Activated T-helper 2 cell treated with anti-CD3 and anti-CD28 coated beads, Interferon-gamma antibody, Interleukin-2, Interleukin-4, amounts not matched to agents 10 μg/mL and 5 μg/mL and 100 μg/mL, durations not matched to agents 14 hours and 24 hours and 36 hours (primary cell): ENCODE measurements at places on chromosomes 3 and 15.

- DNase-seq, result no peak
Measured at GRCh38 chr3:134485075-134485717, 589 bp downstream of the ANAPC13 start.

DNA sequence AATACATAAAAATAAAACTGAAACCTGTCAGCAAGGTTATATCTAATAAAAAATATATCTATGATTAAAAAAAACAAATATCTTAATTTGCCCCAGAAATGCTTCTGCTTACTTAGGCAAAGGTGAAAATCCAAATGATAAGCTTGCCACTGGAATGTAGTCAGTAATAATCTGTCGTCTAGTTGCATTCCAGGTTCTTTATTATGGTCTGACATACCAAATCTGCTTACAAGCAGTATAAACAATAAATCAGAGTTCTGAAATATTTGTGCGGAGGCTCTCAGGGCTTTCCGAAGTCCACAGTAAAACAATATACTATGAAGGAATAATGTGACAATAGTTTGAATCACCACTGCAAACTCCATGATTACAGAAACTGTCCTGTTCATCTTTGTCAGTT lies 1133.5 kb downstream of the ROBO1 start:
- no peak for DNase-seq

- no peak for DNase-seq
Measured at GRCh38 chr3:125351152-125351551, 24.0 kb downstream of the ZNF148 start.

GRCh38 chr3:16692486-16693344 lies 87.5 kb upstream of the DAZL start:
- no peak for DNase-seq

DNA sequence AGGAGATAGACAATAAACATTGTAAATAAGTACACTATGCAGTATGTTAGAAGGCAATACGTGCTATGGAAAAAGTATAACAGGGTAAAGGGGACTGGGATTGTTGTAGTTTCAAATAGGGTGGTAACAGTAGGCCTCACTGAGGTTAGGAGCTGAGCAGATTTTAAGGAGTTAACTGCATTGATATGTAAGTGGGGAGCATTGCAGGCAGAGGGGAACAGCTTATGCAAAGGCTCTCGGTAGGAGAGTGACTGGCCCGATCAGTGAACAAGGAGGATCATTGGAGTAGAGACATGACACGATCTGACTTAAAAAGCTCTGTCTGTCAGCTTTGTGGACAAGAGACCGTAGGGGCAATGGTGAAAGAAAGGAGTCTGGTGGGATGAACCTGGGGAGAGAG lies 46.8 kb downstream of the PCCB start:
- DNase-seq, result no peak

- no peak for DNase-seq
Measured at GRCh38 chr3:129348734-129349133, 70.1 kb downstream of the HMCES start.

GRCh38 chr15:89143503-89144162 lies 55.4 kb downstream of the ABHD2 start:
- no peak for DNase-seq

GRCh38 chr3:40191850-40192448 lies 117.6 kb upstream of the EIF1B start:
- DNase-seq, result peak; percentile 24

GRCh38 chr15:56484287-56484686 lies 19.4 kb upstream of the MNS1 start:
- no peak for DNase-seq

DNA sequence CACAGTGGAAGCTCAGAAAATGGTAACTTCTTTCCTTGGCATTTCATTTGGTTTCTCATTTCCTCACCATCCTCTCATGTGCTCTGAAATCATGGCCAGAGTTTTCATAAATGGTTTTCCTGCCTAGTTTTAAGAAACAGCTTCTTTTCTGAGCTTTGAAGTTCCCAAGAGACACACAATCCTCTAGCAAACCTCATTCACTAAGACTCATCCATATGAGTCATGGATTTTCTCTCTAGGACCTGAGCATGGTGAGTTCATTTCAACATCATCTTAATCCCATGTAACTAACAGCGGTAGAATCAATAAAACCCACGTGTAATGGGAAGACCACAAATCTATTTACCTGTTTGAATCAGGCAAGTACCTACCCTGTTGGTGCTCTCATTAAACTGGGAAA lies 274.5 kb upstream of the LRTM1 start:
- DNase-seq, result no peak

- DNase-seq, result no peak
Measured at GRCh38 chr15:54102704-54103103, 124.5 kb downstream of the UNC13C start.

DNA sequence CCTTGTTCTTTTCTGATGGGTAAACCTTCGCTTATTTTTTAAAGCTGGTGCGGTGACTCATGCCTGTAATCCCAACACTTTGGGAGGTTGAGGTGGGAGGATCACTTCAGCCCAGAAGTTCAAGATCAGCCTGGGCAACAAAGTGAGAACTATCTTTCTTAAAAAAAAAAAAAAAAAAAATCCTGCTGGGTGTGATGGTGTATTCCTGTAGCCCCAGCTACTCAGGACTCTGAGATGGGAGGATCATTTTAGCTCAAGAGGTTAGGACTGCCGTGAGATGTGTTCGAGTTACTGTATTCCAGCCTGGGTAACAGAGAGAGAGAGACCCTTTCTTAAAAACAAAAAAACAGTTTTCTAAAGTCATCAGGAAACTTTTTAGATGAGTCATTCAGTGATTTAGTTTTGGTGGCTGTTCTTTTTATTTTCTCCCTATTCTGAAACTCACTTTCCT lies 37.7 kb downstream of the SLMAP start:
- DNase-seq, result no peak

GRCh38 chr3:56790016-56790821 lies 11.5 kb downstream of the ARHGEF3 start:
- no peak for DNase-seq

DNA sequence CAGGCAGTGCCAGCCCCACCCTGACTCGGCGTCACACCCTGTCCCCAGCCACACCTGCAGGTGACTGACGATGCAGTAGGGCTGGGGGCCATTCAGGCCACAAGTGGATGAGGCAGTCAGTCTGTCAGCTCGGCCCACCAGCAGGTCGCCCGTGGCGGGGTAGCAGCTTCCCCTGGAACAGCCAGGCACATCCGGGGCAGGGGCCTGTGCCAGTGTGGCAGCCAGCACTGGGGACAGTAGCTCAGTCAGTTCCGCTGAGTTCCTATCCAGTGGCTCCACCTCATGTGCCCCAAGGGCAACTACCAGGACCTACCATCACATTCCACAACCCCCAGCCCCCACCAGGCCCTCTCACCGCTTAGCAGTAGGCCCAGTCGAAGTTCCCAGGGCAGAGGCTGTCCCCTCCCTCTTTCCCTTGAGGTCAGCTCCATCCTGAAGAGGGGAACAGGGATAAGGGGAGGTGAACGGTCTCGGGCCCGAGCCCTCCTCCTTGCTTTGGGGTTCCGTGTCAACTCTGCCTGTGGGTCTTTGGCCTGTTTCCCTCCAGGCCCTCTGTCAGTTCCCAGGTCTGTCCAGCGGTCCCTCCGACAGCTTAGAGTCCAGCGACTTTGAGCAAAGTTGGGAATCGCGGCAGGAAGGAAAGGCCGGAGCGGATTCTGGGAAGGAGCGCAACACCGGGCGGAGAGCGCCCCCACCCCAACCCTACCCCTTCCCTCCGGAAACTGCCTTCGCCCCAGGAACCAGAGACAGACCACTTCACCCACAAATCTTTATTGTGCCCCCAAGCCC lies at the start of gene LAMB2:
TSS of gene LAMB2 (minus strand) at position 614 of the 789 bp plus-strand sequence. CDS start at position 431, 183 bp downstream.
- DNase-seq, result no peak

GRCh38 chr15:98712845-98713584 lies 64.7 kb downstream of the IGF1R start:
- no peak for DNase-seq

DNA sequence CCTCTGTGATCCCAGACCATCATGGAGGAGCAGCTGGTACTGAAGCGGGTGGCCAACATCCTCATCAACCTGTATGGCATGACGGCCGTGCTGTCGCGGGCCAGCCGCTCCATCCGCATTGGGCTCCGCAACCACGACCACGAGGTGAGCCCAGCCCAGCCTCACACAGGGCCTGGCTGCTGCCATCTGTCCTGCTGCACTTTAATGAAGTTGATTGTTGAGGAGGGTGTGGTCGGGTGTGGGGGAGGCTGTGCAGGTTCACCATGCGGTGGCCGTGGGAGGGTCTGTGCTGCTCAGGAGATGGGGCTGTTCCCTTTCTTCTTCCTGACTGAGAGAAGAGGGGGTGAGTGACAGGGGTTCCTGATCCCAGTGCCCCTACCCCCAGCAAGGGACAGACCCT lies 30.6 kb downstream of the ACAD9 start:
- DNase-seq, result no peak

GRCh38 chr3:171379961-171380483 lies 80.2 kb downstream of the TNIK start:
- DNase-seq, result no peak

- DNase-seq, result no peak
Measured at GRCh38 chr3:9550999-9551398, 2.6 kb downstream of the LHFPL4 start.

DNA sequence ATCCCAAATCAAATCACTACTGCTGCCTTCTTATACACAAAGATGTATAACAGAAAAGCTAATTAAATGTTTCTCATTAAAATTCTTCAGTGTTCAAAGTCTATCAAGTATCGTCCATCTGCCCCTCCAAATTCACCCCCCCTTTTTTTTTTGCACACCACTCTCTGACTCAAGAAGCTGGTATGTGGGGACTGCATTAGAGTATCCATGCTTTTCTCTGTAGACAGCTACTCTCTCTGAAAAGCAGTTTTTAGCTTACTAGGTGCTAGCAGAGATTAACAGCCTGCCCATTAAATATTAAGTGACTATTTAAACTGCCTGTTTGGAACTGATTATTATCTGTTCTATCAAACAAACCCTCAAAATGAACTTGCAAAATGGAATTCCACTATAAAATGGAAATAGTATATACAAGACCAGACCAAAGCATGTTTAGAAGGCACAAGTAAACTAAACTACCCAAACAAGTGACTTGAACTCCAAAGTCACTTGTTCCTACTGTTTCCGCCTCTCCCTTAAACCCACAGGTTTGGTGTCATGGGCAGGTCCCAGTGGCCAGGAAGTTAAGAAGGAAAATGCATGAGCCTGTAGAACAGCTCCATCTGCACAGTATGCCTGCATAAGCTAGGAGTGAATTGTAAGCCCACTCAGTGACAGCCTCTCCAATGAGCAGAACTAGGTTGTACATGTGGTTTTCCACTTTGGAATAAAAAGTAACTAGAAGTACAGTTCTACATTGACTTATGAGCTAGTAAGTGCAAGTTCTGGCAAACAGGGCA lies 32.5 kb downstream of the GBE1 start:
- DNase-seq, result no peak

- DNase-seq, result no peak
Measured at GRCh38 chr3:8759038-8759707, 10.2 kb downstream of the OXTR start.

DNA sequence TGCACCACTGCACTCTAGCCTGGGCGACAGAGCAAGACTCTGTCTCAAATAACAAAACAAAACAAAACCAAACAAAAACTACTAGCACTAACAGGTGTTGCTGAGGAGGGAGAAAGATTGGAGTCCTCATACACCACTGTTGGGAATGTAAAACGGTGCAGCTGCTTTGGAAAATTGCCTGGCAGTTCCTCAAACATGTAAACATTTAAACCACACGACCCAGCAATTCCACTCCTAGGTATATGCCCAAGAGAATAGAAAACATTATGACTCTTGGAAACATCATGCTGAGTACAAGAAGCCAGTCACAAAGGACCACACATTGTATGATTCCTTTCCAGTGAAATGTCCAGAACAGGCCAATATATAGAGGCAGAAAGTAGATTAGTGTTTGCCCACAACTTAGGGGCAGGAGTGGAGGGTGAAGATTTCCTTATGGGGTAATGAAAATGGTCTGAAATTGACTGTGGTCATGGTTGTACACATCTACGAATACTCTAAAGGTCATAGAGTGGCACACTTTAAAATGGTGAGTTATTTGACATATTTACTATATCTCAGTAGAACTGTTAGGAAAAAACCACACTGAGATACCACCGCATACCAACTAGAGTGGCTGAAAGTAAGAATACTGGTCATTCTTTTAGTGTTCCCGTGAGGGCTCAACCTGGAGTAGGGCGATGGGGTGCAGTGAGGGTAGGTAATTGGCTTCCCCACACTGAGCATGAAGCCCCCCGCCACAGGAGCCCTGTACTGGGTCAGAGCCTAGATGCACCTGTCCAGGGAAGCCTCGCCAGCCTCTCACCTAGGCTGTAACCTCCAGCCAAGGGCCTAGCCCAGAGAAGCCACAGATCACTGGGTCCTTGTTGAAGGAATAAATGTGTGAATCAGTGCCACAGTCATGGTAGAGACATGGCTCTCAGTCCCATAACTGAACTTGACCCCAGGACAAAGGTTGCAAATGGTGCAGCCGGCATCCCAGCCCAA lies 131.1 kb downstream of the NUP210 start:
- no peak for DNase-seq

- DNase-seq, result peak; percentile 37
Measured at GRCh38 chr3:128922804-128923459, 43.5 kb downstream of the ACAD9 start.

DNA sequence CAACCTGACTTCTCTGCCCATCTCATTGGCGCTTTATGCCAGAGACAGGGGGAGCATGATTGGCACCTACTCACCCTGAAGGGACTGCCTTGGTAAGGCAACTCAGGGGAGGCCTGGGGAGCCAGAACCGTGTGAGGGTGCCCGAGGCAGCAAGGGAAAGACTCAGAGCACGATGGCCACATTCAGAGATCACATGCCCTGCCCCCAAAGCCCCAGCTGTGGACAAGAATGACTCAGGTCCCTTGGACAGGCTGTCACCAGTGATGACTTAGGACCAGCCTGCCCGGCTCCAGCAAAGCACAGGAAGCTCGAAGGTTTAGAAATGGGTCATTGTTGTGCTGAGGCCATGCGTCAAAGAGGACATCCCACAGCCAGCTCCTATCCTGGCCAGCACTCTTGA lies 49.1 kb upstream of the LIMD1 start:
- DNase-seq, result no peak

DNA sequence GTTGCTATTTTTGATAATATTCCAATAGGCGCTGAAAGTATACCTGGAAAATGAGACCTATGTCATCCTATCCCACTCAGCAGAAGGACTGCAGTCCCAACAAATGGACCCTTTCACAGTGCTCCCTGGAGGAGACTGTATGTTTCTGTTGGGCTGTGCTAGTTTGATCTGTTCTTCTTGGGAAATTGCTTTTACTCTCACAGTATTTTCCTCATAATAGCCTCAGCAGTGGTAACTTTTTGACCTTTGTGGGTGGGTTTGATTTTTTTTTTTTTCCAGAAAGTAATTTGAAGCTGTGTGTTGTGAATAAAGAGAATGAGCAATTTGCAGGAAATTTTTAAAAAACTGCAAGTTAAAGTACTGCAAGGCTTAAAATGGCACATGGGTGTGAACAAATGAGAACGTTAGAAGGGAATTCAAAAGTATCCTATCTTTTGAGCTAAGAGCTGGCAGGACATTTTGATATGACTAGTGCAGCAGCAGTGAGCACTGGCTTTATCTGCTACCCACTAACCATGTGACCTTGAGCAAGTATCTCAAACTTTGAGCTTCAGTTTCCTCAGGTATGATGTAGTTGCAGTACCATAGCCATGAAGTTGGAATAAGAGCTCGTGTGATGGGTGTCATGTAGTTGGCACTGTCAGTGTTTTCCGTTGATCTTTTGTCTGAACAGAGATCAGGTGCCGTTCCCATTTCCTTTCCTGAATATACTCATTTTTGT lies 118.4 kb downstream of the ATG7 start:
- DNase-seq, result no peak
